Hypothalamus (tissue), 51 donors: ENCODE measurements at places on chromosomes 2 and 18.

DNA sequence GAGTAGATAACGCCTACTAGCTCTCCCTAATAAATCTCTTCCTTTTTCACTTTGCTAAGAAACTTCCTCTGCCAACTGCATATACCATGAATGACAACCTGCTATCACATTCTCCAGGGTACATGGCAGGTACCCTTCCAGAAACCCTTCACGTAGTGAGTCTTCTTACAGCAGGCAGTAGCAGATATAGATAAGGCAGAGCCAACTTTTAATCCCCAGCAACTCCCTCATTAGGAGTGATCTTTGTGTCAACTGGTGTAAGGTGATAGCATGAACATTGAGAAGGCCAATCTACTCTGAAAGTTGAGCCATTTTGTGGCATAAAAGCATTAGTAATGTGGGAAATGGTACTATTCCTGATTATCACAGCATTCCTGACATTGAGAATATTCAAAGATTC lies 5.7 kb upstream of the STK17B start:
- DNase-seq: no peak

DNA sequence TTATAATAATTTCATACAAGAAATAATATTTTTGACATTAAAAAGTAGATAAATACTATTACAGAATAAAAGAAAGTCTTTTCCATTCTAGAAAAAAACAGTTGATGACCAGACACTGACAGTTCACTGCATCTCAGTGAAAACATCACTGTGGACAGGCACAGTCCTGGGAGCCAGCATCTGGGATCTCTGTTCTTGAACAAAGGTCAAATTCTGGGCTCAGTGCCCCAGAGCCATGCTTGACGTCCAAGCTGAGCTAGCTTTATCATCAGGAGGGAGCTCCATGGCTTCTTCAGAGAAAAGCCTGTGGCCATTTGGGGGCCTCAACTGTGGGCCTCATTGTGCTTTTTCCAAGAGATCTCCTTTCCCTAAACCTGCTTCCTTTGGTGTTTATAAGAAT lies 86.1 kb upstream of the SRD5A2 start:
- no peak for DNase-seq

- DNase-seq: no peak
Observed at GRCh38 chr2:140654565-140654964, 1476.3 kb downstream of the LRP1B start.

- no peak for DNase-seq
Observed at GRCh38 chr2:186445506-186445905, 40.6 kb upstream of the ZC3H15 start.

DNA sequence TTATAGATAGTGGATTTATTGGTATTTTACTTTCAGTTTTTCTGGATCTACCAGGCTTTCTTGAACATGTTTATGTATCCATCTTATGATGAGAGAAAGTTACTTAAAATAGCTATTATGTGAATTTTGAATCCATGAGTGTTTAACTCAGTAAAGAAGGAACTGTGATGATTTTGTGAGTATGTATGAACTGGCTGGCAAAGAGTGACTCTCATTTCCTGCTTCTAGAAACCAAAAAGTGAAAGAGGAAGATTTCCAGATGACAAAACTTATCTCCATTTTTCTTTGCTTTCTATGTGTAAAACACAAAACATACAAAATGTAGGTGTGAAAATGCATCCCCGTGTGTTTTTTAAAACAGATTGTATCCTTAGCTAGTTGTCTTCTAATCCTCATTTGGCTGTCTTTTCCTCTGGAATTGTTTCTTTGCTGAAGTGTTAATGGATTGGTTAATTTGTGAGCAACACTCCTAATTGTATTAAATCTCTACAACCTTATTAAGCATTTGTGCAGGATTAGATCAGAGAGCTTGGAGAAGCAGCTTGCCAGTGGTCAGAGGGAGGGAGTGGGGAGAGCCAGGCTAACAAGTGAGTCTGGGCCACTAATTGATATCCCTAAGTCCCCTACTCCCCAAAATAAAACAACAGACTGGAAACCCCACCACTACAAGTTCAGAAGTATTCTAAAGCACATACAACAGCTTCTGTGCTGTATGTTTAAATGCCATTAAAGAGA lies 23.9 kb downstream of the PTPRM start:
- no peak for DNase-seq

DNA sequence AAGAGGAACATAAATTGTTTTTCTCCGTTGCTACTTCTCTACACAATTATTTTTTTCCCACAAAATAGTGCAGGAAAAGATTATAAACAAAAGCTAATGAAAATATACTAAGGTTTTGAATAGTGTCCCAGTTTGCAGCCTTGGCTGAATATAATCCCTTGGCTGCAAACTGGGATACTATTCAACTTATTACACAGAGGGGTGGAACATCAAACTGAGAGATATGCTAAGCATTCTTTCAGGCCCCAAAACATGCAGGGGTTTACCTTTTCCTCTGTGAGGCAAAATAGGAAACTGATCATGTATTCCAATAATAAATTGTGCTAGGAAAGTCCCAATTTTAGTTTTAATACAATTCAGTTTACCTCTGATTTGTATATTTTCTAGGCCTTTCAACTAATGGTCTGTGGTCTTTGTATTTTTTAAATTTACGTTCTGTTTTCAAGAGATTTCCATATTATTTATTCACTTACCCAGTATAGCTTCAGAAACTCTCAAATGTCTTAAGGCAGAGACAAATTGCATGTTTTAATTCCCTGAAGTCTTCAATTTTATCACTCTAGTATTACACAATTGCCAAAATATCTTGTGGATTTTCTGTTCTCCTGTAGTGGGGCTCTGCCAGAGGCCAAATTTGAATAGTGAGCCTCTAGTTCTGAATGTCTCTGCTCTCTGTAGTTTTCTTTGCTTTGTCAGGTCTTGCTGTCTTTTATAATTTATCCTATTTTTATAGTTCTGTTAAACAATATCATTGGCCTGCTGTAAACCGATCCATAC lies 63.9 kb downstream of the PPP1R1C start:
- no peak for DNase-seq
